Mucosa of gallbladder (tissue), 1 donor: ENCODE measurements at places on chromosomes 1 and 21. TPM values are rescaled to one million over a fixed set of nuclear protein-coding genes. Genes with fewer than 3 reads are reported as not detected.

USH2A gene
- total RNA-seq, result 0.03 TPM

LAMTOR5 gene
- total RNA-seq, result 159 TPM

AGMAT gene
- 2.8 TPM for total RNA-seq

TRIM67 gene
- total RNA-seq, result 0.03 TPM

CD84 gene
- 11.9 TPM for total RNA-seq

NR1I3 gene
- total RNA-seq, result not detected

KCNJ9 gene
- total RNA-seq, result not detected

OR2T10 gene
- total RNA-seq, result not detected

CHI3L1 gene
- 0.40 TPM for total RNA-seq

ANXA9 gene
- total RNA-seq, result 25.1 TPM

NUAK2 gene
- total RNA-seq, result 6.7 TPM

CYP4A22 gene
- 0.86 TPM for total RNA-seq

TNFRSF1B gene
- total RNA-seq, result 50.4 TPM

LORICRIN gene
- not detected for total RNA-seq

A3GALT2 gene
- not detected for total RNA-seq

ITGB2 gene
- total RNA-seq, result 84.5 TPM

DNAJC6 gene
- total RNA-seq, result 6.0 TPM

SEMA4A gene
- total RNA-seq, result 24.4 TPM

VTCN1 gene
- total RNA-seq, result 2.7 TPM

ACTA1 gene
- 0.17 TPM for total RNA-seq

HIVEP3 gene
- 8.7 TPM for total RNA-seq

C1orf53 gene
- 6.4 TPM for total RNA-seq

MPC2 gene
- total RNA-seq, result 212 TPM

FALEC gene
- total RNA-seq, result 1.1 TPM

SPRR2A gene
- total RNA-seq, result not detected

CR1 gene
- total RNA-seq, result 1.6 TPM

OR14A16 gene
- total RNA-seq, result not detected

TCHH gene
- 0.09 TPM for total RNA-seq
